ENCODE measurements at places on chromosomes 5 and 9. TPM values are rescaled to one million over a fixed set of nuclear protein-coding genes. Genes with fewer than 3 reads are reported as not detected.

NADK2 gene
- total RNA-seq = 12.2 TPM

ANKRD34B gene
- total RNA-seq = 0.25 TPM

EPB41L4A gene
- 1.7 TPM for total RNA-seq

DEPDC1B gene
- total RNA-seq = 17.4 TPM

FCN2 gene
- not detected for total RNA-seq

GRM6 gene
- total RNA-seq = not detected

MYORG gene
- total RNA-seq = 6.2 TPM

DRD1 gene
- total RNA-seq = 0.24 TPM

C9orf57 gene
- total RNA-seq = not detected

CDH9 gene
- not detected for total RNA-seq
